ENCODE measurements at places on chromosomes 2 and 18.

DNA sequence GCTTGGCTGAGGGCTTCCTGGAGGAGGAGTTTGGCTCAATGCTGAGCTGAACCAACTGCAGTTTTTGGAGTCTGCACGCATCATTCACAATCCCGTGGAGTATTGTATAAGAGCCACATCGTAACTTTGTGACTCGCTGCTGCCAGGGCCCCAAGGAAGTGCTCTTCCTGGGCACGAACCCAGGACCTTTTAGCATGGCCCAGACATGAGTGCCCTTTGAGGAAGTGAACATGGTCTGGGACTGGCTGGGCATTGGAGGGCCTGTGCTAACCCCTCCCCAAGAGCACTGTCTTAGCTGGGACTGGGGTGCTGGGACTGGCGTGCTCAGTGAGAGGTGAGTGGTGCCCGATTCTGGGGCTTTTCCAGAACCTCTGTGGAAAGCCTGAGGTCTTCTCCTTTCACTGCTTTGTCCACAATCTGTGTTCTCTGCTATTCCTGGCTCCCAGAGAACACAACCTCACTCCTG, 88.6 kb downstream of the LIPG start:
- no peak for DNase-seq

- no peak for DNase-seq
Observed at GRCh38 chr2:88165332-88166003, 4.7 kb upstream of the THNSL2 start.

DNA sequence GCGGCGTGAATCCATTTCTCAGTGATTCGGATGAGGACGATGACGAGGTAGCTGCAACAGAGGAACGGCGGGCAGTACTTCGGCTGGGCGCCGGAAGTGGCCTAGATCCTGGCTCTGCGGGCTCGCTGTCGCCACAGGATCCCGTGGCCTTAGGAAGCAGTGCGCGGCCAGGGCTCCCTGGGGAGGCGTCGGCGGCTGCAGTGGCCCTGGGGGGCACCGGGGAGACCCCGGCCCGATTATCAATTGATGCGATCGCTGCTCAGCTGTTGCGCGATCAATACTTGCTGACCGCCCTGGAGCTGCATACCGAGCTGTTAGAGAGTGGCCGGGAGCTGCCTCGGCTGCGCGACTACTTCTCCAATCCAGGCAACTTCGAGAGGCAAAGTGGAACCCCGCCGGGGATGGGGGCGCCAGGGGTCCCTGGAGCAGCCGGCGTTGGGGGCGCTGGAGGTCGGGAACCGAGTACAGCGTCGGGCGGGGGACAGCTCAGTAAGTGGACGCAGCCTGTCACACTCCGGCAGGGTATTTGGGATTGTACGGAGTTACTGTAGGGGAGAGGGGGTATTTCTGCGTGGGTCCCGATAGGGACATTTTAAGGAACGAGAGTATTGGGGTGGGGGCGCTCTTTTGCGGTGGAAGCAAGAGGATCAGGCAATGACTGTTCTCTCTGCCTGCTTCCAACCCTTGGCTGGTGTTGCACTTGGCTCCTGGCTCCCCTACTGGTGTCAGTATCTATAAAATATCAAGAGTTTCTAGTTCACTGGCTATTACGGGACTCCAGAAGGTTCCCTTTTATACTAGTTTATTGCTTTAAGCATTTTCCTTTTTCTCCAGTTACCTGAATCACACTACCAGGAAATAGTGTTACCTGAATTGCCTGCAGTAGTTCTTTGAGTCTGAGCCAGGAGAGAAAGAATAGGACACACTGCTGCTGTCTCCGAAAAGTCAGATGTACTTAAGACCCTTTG, 772 bp downstream of the RELCH start:
- no peak for DNase-seq

DNA sequence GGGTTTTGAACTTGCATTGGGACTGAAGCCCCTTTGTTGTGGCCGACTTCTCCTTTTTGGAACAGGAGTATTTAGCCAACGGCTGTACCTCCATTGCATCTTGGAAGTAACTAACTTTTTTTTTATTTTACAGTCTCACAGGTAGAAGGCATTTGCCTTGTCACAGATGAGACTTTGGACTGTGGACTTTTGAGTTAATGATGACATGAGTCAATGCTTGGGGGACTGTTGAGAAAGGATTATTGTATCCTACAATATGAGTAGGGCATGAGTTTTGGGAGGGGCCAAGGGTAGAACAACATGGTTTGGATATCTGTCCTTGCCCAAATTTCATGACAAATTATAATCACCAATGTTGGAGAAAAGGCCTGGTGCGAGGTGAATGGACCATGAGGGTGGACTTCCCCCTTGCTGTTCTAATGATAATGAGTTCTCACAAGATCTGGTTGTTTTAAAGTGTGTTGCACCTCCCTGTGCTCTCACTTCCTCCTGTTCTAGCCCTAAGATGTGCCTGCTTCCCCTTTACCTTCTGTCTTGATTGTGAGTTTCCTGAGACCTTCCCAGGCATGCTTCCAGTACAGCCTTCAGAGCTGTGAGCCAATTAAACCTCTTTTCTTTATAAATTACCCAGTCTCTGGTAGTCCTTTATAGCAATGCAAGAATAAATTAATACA, 1269.4 kb upstream of the CHAC2 start:
- DNase-seq: no peak

GRCh38 chr2:124323321-124323720, 298.2 kb downstream of the CNTNAP5 start:
- no peak for DNase-seq

DNA sequence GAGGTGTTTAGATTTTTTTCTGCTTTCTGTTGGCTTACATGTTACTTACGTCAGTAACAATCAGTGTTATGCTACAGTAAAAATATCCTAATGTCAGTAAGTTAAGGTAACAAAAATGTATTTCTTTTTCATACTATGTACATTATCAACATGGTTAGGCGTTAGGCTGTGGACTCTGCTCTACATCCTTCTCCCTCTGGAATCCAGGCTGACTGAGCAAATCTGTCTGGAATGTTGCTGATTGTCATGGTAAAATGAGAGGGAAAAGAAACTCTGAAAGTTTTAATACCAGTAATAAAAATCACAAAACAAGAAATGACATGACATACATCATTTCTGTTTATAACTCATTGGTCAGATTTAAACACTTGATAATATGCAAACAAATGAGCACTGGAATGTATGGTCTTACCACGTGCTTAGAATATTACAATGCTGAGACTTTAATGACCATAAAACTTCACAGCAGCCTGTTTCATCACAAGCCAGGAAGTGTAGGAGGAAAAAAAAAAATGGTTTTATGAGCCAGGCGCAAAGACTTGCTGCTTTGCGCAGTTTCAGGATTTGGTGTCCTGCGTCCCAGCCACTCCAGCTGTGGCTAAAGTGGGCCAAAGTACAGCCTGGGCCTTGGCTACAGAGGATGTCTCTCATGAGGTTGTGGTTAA, 252.4 kb downstream of the FSIP2 start:
- no peak for DNase-seq

DNA sequence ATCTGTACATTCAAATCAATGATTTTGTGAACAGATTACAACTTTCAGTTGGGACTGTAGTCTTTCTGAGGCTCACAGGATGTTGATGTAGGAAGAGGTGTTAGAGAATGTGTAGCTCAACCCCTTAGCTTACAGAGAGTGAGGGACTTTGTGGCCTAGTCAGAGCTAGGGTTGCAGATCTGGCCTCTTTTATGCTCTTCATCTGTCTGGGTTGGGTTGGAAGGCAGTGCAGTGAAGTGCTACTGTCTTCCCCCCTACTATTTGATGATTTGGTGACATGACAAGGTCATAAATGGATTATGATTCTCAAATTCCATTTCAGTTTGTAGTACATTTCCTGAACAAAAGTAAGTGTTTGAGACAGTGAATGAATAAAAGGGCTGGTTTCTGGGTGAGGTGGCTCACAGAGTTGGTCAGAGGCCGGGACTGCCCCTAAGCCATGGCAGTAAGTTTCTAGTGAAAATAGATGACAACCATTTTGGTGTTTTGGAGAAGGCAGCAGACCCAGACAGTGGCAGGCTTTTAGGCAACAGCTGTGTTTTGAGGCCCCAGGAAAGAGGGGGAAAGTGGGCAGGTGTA, 21.6 kb downstream of the MAP4K4 start:
- DNase-seq: no peak

DNA sequence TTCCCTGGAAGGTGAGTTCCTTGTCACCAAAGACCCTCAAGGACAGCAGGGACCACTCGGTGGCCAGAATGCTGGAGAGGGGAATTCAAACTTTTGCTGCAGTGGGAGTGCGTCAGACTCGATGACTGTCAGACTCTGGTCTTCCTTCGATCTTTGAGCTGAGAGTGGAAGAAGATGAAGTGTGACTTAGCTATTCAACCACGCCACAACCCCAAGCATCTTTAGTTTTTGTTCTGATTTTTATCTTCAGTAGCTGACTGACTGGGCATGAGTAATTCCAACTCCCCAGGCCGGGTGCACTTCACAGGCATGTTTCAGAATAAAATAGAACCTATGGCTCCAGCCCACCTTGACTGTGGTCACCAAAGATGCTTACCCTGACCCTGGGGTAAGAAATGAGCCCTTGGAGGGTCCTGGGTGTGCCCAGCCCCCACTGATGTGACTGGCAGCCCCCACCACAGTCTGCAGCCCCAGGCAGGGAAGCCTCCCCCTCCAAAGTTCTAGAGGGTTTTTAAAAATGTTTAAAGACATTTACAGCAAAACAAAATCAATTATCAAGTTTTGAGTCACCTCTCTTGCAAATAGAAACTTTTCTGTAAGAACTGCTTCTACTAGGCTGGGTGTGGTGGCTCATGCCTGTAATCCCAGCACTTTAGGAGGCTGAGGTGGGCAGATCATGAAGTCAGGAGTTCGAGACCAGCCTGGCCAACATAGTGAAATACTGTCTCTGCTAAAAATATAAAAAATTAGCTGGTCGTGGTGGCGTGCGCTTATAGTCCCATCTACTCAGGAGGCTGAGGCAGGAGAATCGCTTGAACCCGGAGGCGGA, 24.9 kb upstream of the YWHAQ start:
- no peak for DNase-seq
